SW480 (cell line): ENCODE measurements at places on chromosomes 7 and 10.

GRCh38 chr7:37081436-37081835 is 357.1 kb upstream of the AOAH start:
- DNase-seq: no peak

DNA sequence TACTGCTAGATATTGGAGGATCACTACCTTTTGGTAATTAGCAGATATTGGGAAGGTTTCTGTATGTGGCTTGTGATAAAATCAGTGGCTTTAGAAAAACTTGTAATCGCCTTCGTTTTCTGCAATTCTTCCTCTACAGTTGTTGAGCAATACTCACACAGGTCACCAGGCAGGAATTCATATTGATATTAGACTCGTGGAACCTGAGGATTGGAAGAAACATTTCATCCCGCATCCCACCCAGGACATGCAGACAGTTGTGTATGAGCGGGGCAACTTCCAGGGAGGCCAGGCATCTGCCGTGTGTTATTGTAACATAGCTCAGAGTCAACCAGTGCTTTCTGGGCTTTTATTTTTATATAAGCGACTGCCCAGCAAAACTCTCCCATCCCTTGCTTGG is 821.3 kb downstream of the LRMDA start:
- no peak for DNase-seq

DNA sequence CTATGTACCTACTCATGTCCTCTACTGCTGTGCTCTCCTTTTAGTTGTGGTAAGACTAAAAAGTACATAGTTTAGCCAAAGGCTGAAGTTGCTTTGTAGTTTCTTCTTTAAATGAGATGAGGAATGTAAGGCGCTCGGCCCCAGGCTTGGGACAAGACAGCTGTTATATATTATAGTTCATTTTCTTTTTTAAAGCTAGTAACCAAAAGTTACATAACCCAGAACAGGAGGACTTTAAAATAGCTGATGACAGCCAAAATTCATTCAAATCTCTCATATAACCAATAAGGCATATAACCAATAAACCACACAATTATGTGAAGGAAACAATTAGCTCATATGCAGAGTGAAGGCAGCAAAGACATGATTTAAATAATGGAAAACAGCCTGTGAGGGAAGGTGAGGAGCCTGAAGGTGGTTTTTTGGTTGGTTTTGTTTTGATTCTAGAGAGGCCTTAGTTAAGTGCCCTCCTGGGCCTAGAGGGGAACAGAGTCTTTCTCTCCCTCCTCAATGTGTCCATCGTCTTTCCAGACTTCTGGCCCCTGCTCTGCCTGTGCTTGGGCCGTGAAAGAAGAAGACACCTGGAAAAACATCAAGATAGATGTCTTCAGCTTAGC is 35.8 kb downstream of the SLC26A4 start:
- no peak for DNase-seq

- peak; percentile 62 for DNase-seq
These were observed 514 bp downstream of the NHLRC2 start for GRCh38 chr10:113854761-113855588.

- DNase-seq: no peak
These were observed 209.9 kb downstream of the BBS9 start for GRCh38 chr7:33339074-33339790.

- DNase-seq: peak; percentile 55
These were observed 6.1 kb downstream of the GSTO2 start for GRCh38 chr10:104274762-104275721.

GRCh38 chr10:77680811-77681210 is 43.2 kb upstream of the KCNMA1 start:
- DNase-seq: peak; percentile 12

DNA sequence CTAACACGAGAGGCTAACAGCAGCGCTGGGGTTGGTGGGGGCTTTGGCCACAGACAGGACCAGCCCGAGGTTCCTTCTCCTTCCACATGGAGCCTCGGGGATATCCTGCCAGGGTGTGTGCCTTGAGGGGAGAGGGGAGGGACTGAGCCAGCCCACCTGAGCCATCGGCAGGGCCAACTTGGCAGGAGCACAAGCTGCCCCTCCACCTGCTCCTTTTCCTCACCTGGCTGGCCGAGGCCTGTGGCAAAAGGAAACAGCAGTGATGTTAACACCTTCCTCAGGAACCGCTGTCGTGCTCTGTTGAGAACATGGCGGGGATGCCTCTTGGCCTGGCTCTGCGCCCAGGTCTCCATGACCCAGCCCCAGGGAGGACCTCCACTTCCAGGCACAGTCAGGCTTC is 255.1 kb upstream of the PPP2R2D start:
- DNase-seq: no peak

- DNase-seq: peak; percentile 9
These were observed 6.7 kb downstream of the LAMB1 start for GRCh38 chr7:107996072-107996882.

DNA sequence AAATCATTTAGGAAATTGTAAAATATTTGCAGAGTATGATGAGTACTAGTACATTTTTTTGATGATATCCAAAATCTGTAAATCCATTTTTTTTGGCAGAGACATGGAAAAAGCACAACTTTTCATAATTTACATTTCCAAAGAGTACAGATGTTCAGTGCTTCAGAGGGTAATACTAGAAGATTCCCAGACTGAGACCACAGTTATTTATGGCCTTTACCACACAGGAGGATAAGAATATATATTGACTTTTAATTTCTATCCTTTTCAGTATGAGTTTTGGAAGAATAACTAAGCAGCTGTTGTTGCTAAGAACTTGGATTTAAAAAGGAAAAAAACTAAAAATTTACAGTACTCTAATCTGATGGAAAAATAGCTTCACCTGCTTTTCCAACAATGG is 61.9 kb downstream of the HGF start:
- DNase-seq: peak; percentile 19

DNA sequence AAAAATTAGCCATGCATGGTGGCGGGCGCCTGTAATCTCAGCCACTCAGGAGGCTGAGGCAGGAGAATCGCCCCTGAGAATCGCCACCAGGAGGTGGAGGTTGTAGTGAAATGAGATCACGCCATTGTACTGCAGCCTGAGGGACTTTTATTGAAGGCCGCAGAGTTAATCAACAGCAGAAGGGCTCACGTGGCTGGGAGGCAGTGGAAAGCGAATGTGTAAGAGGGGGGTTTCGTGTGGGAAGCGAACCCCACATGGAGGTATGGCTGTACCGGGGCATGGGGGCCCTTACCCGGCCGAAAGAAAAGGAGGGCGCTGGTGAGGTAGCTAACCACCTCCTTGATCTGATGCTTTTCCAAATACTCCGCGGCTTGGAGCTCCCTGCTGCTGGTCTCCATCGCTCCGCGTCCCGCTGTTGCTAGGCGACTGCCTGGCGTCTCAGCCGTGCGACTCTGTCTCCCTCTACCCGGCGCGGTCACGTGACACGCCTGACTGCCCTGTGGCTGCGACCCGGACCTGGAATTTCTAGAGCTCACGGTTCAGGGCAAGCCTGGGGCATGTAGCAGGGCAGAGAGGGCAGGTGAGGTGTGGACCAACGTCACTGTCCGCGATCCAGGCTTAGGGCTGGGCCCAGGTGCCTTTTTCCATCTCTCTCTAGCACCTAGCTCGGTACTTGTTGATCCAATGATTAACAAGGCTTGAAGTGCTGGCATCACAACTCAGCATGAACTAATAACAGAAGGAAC is at the start of gene EFCAB10:
EFCAB10 (minus strand) TSS at position 428 of the 746 bp plus-strand sequence; CDS start at position 398, 30 bp downstream.
- peak; percentile 35 for DNase-seq

DNA sequence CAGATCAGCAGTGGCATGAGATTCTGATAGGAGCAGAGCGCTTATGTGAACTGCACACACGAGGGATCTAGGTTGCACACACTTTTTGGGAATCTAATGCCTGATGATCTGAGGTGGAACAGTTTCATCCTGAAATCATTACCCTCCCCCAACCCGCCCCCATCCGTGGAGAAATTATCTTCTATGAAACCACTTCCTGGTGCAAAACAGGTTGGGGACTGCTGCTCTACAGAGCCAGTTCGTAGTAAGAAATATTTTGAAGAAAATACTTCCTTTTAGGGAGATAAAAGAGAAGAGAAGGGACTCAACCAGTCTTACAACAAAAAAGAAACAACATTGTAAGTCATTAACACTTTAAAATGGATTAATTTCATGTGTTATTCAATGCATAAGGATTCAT is 1308.2 kb downstream of the GATA3 start:
- no peak for DNase-seq

GRCh38 chr10:18968159-18968558 is 80.4 kb upstream of the MALRD1 start:
- no peak for DNase-seq

GRCh38 chr7:152743600-152743999 is 16.0 kb upstream of the ACTR3B start:
- no peak for DNase-seq

DNA sequence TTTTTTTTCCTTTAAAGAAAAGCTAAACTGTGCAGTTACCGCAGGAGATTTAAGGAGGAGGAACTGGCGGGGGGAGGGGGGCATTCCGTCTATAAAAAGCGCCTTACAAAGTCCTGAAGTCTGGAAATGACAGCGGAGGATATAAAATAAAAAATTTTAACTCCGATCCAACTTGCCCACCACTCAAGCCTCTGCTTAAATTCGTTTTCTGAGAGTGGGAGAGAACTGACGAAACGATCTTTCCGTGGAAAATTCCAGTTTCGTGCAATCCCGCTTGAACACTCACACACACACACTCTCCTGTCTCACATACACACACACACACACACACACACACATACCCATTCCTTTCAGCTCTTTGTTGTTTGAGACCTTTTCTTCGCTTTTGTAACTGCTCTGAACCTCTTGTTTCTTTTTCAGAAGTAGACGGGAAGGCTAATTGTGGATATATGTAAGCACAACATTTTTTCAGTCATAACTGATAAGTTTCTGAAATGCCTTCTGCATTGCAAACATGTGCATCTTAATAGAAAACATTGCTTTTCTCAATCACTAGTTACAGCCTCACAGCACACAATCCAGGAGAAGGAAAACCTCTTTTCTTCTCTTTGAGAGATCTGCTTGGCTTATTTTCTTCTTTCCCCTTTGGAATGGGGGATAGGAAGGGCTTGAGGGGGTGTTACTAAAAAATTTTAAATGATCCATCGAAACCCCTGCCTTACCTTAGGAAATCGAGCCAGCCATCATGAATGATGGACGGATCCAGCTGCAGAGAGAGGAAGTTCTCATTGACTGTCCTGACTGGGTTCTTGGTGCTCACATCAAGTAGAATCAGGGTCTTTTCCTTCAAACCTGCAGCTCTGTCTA is 628 bp downstream of the HPSE2 start:
- no peak for DNase-seq

- DNase-seq: no peak
These were observed 264.4 kb downstream of the SORCS1 start for GRCh38 chr10:106900016-106900652.

DNA sequence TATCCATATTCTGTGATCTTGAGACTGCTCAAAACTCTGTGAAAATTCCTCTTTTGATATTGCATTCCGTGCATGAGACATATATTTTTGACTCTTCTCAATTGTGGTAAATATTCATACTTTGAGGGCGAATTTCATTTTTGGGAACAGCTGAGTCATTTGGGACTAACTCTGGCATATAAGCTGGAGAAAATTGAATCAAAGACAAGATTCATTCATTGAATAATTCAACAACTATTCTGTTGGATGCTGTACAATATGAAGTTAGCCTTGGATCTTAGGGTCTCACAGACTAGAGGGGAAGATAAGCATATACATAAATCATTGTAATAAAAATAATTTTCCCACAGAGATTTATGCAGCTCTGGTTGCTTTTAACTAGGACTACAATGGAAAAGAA is 183.2 kb upstream of the NEBL start:
- DNase-seq: no peak

- DNase-seq: no peak
These were observed 44.4 kb upstream of the ZNF438 start for GRCh38 chr10:31075881-31076609.

GRCh38 chr7:156984174-156984891 is 26.1 kb downstream of the MNX1 start:
- no peak for DNase-seq

DNA sequence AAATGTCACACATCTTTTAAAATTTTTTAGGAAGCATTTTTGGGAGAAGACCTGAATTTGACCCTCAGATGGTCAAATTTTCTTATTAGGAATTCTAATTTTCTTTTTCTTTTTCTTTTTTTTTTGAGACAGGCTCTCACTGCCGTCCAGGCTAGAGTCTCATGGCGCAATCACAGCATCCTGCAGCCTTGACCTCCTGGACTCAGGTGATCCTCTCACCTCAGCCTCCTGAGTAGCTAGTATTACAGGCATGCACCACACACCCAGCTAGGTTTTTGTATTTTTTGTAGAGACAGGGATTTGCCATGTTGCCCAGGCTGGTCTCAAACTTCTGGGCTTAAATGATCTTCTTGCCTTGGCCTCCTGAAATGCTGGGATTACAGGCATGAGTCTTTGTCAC is 65.4 kb downstream of the AKAP9 start:
- DNase-seq: no peak

GRCh38 chr7:116432527-116432916 is 67.0 kb upstream of the CAV2 start:
- no peak for DNase-seq

DNA sequence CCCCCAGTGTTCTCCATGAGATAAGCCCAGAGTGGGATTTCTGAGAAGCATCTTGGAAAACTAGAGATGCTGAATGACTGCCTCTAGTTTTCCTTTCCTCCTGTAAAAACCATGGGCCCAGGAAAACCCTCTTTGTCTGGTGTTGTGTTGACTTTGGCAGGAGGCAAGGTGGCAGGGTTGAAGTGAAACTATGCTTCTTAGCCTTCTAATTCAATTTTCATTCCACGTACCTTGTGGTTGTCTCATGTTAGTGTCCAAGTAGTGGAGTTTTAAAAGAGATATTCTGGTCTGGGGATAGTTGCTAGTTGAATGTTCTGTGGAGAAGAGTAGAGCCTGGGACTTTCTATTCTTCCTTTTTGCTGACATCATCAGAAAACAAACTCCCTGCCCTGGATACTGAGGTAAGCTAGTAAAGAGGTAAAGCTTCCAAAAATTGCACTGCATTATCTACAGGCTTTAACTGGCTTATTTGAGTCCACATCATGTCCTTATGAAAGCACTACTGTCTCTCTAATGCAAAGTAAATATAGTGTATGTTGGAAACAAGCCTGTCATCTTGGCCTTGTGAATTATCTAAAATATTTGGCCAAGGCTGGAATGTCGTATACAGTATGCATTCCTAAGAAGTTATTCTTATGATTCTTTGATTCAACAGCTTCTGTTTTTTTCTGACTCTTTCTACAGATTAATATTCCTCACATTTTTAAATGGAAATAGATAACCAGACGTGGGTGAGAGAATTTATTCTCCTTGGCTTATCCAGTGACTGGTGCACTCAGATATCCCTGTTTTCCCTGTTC is at the start of gene OR2F2:
OR2F2 (plus strand) TSS at position 708 of the 800 bp plus-strand sequence; CDS start at position 708, 0 bp downstream.
- no peak for DNase-seq

GRCh38 chr7:41148521-41148951 is 554.4 kb downstream of the INHBA start:
- DNase-seq: peak; percentile 96

- peak; percentile 9 for DNase-seq
These were observed 82.4 kb downstream of the SHH start for GRCh38 chr7:155729847-155730246.

- no peak for DNase-seq
These were observed 53.1 kb downstream of the CUX1 start for GRCh38 chr7:101870361-101871062.

- DNase-seq: no peak
These were observed 115.7 kb downstream of the MTPAP start for GRCh38 chr10:30233186-30233959.
